ENCODE measurements at places on chromosomes 6 and 20. TPM values are rescaled to one million over a fixed set of nuclear protein-coding genes. Genes with fewer than 3 reads are reported as not detected.
A peak's percentile ranks its signal among the peaks of the same experiment; 100 is the strongest.

Gene MCHR2
- not detected for total RNA-seq

Gene WFDC5
- not detected for total RNA-seq

Gene SNAP25
- total RNA-seq = not detected

Gene C6orf52
- 10.5 TPM for total RNA-seq

Gene MYB
- 140 TPM for total RNA-seq

Gene EXOC2
- 24.7 TPM for total RNA-seq

Gene GRM1
- total RNA-seq = not detected

Gene LRRC73
- total RNA-seq = 0.34 TPM

Gene TNXB
- 25.8 TPM for total RNA-seq

DNA sequence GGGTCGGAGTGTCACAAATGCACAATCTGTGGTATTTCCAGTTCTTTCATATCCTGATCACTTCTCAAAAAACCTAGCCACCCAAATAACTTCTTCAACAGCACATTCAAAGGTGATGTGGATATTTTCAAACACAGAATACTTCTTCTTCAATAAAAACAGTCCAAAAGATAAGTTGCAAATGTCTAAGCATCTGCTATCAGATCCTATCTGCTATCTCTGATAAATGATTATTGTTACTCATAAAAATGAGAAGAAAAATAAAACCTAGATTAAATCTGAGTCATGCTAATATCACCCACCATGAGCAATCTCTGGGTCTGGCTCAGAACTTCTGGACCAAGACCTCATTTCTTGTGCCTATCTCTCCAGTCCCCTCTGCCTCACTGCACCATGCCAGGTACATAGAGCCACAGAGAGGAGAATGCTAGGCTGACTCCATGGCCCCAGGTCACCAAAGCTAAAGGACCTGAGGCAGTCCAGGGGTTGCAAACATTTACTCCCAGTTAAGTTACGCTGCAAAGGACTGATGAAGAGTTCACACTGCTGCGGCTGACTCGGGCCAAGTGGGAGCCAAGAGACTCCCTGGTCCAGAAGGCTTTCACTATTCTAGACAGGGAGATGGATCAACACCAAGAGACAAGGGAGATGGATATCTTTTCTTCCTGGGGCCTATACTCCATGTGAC, 101.4 kb downstream of the KIF13A start:
- no peak for DNase-seq

DNA sequence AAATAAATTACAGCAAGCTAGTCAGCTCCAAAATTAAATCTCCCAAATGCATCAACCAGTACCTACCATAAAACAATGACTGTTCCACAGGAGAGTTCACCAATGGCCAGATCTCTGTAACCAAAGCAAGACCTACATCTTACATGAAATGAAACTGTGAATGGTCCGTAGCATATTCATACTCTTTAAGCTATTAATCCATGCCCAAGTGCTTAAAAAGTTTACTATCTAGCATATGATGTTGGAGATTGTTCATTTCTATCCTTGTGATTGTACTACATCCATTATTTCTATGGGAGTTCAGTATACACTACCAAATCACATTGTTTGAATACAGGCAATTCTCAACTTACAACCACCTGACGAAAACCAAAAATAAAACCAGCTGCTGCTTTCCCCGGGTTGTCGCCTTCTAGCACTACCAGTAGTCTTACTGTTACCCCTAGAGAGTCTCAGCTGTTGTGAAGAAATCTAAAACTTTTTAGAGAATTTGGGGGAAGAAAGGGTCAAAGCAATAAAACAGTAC, 38.0 kb downstream of the HIVEP2 start:
- no peak for DNase-seq

DNA sequence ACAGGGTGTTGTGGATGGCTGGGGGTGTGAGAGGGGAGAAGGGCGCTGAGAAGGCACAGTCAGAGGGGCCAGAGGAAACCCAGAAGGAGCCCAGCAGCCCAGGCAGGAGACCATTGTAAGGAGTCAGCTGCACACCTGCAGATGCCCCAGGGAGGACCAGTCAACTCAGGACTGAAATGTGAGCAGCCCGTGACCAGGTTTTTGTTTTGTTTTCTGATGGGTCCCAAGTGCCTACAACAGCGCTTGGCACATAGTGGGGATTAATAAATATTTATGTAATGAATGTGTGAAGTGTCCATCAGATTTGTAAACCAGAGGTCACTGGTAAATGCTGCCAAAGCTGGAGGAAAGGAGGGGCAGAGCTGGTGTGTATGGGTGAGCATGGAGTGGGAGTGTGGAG, 30.2 kb downstream of the TRAM2 start:
- DNase-seq = no peak

DNA sequence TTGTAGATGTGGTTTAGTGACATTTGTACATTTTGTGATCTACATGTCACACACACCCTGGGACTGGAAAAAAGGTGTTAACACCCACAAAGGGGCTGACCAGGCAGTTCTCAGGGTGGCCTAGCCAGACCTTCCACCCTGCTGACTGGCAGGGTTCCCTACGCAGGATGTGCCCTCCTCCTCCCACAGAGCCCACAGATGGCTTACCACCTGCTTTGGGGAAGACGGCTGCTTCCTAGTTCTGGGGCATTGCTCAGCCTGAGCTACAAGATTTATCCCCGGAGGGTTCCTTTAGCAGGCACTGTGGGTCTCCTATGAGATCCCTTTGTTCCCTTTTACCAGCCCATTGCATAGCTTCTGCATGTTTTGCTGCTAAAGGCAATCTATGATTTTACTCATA, 35.1 kb downstream of the SNAP25 start:
- DNase-seq = no peak

DNA sequence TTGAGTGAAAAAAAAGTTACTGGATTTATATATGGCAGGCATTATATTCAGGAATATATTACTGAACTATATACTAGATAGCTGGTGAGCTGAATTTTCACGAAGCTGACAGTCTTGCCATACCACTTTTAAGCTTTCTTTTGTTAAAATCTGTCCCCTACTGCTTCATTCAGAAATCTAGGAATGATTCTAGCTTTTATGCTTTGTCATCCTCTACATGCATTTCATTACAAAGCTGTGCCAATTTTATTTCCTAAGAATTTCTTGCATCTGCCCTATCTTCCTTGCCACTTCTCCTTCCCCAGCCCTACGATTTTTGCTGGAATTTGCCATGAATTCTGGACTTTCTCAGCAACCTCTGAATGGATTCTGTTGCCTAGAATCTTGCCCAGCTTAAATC, 158.5 kb upstream of the ADGRB3 start:
- no peak for DNase-seq

DNA sequence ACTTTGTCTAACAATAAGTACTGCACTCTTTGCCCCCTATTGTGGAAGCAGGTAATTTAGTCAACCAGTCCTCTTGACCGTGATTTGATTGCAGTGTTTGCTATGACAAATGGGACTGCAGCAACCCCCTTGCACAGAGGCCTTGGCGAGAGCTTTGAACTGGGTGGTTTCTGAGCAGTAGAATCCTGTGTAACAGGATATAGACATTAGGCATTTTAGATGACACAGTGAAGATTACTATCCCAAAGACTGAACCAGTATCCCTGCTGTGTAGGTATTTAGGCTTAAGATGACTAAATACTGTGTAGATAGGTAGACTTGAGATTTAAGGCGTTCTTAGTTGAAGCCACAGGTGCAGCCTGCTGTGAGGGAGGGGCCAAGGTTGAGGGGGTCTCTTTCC, 9.9 kb downstream of the DNMT3B start:
- no peak for DNase-seq

- peak; percentile 38 for DNase-seq
Observed at GRCh38 chr6:84428300-84428907, 201.0 kb upstream of the CEP162 start.

DNA sequence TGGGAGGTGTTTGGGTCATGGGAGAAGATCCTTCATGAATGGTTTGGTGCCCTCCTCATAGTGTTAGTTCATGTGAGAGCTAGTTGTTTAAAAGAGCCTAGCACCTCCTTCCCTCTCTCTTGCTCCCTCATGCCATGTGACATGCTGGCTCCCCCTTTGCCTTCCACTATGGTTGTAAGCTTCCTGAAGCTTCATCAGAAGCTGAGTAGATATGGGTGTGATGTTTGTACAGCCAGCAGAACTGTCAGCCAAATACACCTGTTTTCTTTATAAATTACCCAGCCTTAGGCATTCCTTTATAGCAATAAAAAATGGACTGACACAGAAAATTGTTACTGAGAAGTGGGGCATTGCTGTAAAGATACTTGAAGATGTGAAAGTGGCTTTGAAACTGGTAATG, 731.1 kb upstream of the FLRT3 start:
- DNase-seq = no peak

- DNase-seq = no peak
Observed at GRCh38 chr6:141439513-141439912, 693.2 kb upstream of the GJE1 start.

DNA sequence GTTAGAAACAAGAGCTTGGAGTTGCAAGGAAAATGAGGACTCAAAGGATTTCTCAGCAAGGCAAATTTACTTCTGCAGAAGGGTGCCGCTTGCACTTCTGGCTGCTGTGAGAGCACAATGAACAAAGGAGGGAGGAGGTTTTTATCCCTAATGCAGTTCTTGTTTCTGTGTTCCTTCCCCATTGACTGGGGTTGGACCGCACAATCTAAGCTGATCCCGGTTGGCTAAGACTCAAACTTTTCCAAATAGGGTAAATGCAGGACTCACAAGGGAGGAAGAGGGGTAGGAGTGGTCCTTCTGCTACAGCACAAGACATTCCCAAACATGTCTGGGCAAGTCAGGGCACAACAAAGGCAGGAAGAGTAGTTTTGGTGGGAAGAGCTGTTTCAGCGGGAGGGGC, 249.6 kb upstream of the MOCS1 start:
- no peak for DNase-seq

- DNase-seq = no peak
Observed at GRCh38 chr6:52136055-52136454, 48.6 kb upstream of the PKHD1 start.

DNA sequence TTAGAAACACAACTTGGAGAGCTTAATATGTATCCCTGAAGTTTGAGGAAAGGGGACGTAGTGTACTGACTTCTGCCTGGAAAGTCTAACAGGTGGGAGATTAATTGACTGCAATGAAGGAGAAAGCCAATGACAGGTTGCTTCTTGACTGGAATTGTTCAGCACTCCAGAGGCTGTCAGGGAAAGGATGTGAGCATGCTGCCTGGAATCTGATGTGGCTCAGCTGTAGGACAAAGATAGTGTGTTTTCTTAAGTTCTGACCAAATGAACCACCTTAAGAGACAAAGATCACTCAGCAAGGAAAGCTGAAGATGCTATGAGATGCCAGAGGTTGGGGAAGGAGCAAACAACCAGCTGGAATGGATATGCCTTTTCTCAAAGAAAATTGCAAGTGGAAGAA, 185.8 kb downstream of the PHF3 start:
- no peak for DNase-seq

DNA sequence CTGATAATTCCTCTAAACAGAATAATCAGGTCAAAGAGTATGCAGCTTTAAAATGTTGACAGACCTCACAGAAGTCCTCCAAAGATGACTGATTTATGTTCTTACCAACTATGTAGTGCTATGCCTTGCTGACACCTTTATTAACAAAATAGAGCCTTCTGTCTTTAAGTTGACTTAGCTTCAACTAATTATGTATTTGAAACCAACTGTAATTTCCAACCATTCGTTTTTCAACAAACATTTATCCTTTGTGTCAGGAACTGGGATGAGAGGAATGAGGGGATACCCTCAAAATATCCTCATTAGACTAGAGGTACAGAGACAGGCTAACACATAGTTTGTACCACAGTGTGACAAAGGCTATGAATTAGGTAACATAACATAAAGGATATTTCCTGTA, 186.2 kb upstream of the ZNF217 start:
- DNase-seq = no peak

- DNase-seq = peak; percentile 48
Observed at GRCh38 chr20:37299718-37300528, 10.5 kb downstream of the MANBAL start.

- DNase-seq = no peak
Observed at GRCh38 chr6:128138694-128139093, 237.8 kb upstream of the THEMIS start.

DNA sequence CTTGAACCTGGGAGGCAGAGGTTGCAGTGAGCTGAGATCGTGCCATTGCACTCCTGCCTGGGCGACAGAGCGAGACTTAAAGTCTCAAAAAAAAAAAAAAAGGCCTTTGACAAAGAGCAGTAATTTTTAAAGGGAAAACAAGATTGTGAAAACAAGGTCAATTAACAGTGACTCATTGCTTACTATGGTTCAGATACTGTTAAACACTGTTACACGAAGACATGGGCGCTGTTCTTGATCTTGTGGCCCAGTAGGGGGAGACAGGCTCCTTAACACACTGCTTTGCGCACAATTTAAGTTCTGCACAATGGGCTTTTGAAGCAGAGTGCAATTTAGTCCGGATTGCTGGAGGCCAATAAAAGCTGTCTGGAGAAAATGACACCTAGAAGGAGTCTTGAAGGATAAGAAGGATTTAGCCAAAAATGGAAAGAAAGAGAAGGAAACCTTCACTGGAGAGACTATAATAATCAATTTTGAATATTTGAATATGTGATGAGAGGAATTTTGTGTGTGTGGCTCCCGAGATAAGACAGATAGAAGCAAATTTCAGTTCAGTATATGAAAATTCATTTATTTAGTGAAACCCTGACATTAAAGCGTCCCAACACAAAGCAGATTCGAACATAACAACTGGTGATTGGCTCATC, 6.0 kb upstream of the LATS1 start:
- peak; percentile 76 for DNase-seq

DNA sequence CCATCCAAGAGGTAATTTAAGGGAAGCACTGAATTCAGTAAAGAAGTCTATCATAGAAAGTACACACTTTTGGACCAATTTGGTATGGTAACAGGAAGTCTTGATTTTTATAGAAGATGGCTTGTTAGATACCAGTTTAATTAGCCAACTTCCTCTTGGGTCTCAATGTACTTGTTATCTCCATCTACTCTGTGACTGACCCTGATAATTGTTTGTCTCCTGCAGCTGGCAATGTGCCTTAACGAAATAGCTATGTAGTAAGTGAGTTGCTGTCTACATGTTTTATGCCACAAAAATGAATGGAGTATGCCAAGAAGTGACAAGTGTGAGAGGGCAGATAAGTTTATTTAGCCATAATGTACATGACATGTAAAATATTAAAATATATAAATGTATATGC, 410.5 kb upstream of the MAN1A1 start:
- DNase-seq = no peak
